Stomach (tissue), 19 donors: ENCODE measurements at places on chromosomes 2 and 18. TPM values are rescaled to one million over a fixed set of nuclear protein-coding genes. Genes with fewer than 3 reads are reported as not detected.

- peak; percentile 37 for DNase-seq
- H3K4me3 ChIP-seq = no peak overlapping the region
- no peaks in the 10 kb centered on the region for H3K4me1 ChIP-seq
- no peak overlapping the region for H3K27ac ChIP-seq
- H3K36me3 ChIP-seq = no peaks in the 10 kb centered on the region
Measured at GRCh38 chr2:99988599-99988998, 153.8 kb downstream of the AFF3 start.

GRCh38 chr18:46712406-46712805, 44.4 kb downstream of the ST8SIA5 start:
- no peaks in the 10 kb centered on the region for H3K36me3 ChIP-seq
- no peak overlapping the region for H3K4me3 ChIP-seq

- H3K27me3 ChIP-seq = no peaks in the 10 kb centered on the region
- H3K36me3 ChIP-seq = no peaks in the 10 kb centered on the region
- H3K4me3 ChIP-seq = no peak overlapping the region
Measured at GRCh38 chr2:229249536-229249935, 21.6 kb downstream of the PID1 start.

DNA sequence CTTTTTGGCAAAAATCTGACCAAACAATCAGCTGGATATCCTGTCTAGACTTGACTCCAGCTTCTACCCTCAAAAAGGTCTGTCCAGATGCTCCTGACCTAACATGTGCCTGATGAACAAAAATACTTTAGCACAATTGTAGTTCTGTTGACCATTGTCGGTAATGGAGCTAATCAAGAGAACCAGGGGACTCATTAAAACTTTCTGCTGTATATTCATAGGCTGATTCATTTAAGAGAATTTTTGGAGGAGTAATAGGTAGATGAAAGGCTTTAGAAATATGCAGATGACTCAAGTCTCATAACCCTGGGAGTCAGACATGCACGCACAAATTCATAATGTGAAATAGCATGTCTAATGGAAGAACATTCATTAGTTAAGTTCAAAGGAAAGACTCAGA, 514.2 kb downstream of the TXNL1 start:
- H3K4me3 ChIP-seq = no peak overlapping the region
- no peaks in the 10 kb centered on the region for H3K36me3 ChIP-seq
- DNase-seq = no peak
- no peak overlapping the region for H3K27ac ChIP-seq

DNA sequence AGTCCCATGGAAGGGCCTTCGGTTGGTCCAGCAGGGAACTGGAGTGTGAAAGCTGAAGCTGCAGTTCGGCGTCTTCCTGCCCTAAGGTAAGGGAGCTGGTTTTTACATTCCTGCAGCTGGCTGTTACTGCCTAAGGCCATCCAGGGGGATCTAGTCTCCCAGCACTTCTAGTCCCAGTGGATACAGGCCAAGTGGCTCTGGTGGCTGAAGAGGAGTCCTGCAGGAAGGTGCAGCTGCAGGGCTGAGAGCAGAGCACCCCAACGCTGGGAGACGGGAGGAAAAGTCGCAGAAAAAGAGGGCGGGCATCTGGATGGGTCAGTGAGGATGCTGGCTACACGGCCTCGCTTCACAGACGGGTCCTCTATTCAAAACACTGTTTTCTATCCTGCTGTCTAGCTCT, 225.0 kb upstream of the HS6ST1 start:
- H3K36me3 ChIP-seq = no peaks in the 10 kb centered on the region
- no peaks in the 10 kb centered on the region for H3K4me1 ChIP-seq
- H3K27me3 ChIP-seq = no peaks in the 10 kb centered on the region
- peak; percentile 11 for DNase-seq

DNA sequence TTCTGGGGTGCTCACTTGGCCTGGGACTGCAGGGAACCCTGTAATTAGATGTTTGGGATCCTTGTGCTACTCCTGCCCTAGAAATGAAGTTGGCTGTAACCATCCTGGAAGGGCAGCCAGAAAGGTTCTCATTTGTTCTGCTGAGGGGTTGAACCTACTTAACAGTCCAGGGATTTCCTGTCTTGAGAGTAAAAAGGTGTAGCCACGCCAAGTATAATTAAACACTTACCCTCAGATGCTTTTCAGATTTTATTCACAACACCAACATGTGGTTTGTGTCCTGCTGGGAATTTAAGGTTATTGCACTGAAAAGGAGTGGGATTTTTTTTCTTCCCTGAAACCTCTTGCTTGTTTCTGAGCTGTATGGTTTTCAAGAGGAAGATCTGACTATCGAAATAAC, 222.4 kb upstream of the APCDD1 start:
- H3K27ac ChIP-seq = peak overlapping the region; percentile 7
- DNase-seq = no peak
- H3K36me3 ChIP-seq = no peaks in the 10 kb centered on the region
- H3K4me1 ChIP-seq = peaks cover 18% of the 10 kb centered on the region

DNA sequence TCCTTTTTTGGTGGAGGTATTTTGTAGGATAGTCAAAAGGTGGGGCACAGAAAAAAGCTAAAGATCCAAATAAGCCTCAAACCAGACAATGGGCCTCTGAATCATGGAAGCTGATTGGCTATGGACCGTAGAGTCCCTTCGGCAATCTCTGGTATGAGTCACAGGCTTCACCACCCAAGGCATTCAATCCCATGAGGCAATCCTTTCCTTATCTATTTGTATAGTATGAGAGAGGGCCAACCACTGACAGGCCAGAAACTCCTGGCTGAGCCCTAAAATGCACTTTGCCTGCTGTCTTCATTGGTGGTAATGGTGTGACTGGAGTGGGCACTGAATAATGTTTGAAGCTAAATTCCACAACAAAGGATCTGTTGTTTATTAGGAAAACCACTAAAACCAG, 38.7 kb upstream of the MEX3C start:
- H3K27ac ChIP-seq = no peak overlapping the region
- H3K4me3 ChIP-seq = no peak overlapping the region
- H3K4me1 ChIP-seq = no peaks in the 10 kb centered on the region
- no peak for DNase-seq
- H3K36me3 ChIP-seq = no peaks in the 10 kb centered on the region
- no peaks in the 10 kb centered on the region for H3K27me3 ChIP-seq

DNA sequence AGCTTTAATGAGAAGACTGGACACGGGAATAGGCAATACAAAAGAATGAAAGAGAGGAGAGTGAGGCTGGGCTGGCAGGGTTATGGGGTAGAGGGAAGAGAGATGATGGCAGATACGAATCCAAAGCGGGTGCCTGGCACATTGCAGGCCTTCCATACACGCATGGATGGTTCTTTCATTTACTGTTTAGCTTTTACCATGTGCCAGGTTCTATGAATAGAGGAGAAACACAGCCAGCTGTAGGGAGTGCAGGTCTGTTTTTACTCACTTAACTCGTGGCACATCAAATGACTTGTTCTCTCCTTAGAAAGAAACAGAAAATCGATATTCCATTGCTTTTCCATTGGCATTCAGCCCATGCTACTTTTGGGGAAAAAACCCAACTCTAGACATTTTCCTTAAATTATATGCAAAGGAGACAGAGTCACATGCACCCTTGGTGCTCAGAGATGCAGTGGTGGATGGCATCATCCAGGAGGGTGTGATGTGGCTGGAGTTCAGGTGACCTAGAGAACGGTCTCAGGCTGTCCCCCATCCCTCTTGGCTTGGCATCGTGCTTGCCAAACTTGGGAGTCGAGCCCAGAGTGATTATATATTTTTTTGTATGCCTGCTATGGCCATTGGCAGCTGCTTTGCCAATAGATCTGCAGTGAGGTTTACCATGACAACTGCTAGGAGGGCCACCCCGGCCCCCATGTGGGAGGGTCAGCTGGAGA, 6.2 kb downstream of the LTBP1 start:
- peaks cover 8% of the 10 kb centered on the region for H3K4me1 ChIP-seq
- no peaks in the 10 kb centered on the region for H3K36me3 ChIP-seq
- H3K27me3 ChIP-seq = peaks cover 9% of the 10 kb centered on the region
- DNase-seq = no peak
- no peak overlapping the region for H3K27ac ChIP-seq
- H3K4me3 ChIP-seq = no peak overlapping the region

GRCh38 chr2:46339200-46339599, 42.0 kb downstream of the EPAS1 start:
- peaks cover 46% of the 10 kb centered on the region for H3K4me1 ChIP-seq
- no peak for DNase-seq
- no peak overlapping the region for H3K27ac ChIP-seq
- H3K36me3 ChIP-seq = no peaks in the 10 kb centered on the region
- no peaks in the 10 kb centered on the region for H3K27me3 ChIP-seq

GRCh38 chr2:12152888-12153287, 406.5 kb downstream of the LPIN1 start:
- no peaks in the 10 kb centered on the region for H3K27me3 ChIP-seq
- no peak overlapping the region for H3K4me3 ChIP-seq
- H3K36me3 ChIP-seq = no peaks in the 10 kb centered on the region
- no peak for DNase-seq

Gene FRZB
- total RNA-seq = 13.6 TPM

Gene TDRD15
- not detected for total RNA-seq

Gene GALR1
- not detected for total RNA-seq
